ENCODE measurements at places on chromosomes 5 and 9.

DNA sequence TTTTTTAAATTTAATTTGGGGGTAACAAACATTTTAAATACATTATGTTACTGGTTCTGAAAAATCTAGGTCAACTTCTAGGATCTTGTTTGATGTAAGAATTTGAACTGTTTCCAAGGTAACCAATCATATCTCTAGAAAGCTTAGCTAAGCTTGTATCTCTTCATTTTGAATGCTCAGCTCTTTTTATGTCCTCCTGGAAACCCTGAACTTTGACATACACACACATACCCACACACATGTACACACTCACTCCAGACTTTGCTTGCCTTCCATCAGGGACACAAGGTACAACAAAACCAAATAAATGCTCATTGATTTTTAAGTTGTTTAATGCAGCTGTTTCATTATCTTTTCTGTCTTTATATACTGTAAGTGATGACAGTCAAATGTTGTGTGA is 178.5 kb downstream of the RAB3C start:
- no peak for DNase-seq

GRCh38 chr9:105994970-105995369 is 300.6 kb downstream of the TMEM38B start:
- DNase-seq: peak; percentile 0

DNA sequence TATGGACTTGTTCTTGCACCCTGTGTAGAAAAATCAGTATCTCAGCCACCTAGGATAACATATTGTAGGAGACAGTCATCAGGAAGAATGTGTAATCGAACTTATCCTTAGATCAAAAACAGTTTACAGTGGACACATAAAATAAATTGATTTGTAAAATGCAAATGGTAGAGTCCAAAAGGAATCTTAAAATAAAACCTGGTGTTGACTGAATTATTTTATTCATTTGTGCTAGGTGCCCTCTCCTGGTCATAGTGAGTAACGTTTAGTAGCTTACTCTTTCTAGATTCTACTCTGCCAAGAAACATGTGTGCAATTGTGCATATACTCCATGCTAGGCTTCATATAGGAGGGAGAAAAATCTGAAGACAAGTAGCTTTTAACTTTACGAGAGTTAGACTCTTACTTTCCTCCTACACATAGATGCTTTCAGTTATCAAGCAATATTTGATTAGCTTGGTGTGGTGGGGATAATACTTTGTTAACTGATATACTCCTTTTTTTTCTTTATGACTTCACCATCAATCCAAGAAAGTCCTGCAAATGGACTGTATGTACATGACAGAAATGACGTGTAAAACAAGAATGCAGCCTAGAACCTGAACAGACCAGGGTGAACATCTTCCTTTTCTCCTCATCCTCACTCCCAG is 23.7 kb upstream of the LOX start:
- peak; percentile 73 for DNase-seq

DNA sequence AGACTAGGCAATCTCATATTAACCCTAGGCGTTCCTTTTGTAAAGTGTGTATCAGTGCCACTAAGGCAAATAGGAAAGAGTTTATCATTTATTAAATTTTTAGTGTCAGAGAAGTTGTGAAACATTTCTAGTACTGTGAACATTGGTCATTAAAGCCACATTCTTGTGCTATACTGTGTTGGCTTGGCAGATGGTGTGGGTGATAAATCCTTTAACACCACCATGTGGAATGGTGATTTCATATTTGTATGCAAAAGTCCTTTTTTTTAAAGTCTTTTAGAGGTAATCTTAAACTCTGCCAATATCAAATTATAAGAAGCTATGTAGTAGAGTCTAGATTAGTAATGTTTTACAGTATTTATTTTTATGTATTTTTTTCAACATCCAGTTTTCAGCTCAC is 18.1 kb downstream of the SLC12A2 start:
- DNase-seq: peak; percentile 33

Measured in iris pigment epithelial cell (primary cell).